ENCODE measurements at places on chromosomes 7 and 10.
A peak's percentile ranks its signal among the peaks of the same experiment; 100 is the strongest.

GRCh38 chr10:121080281-121080891 lies 229.2 kb downstream of the WDR11 start:
- no peak overlapping the region for H3K27ac ChIP-seq
- no peaks in the 10 kb centered on the region for H3K27me3 ChIP-seq
- no peak overlapping the region for H3K4me3 ChIP-seq
- no peak for DNase-seq
- peaks cover 22% of the 10 kb centered on the region for H3K4me1 ChIP-seq

DNA sequence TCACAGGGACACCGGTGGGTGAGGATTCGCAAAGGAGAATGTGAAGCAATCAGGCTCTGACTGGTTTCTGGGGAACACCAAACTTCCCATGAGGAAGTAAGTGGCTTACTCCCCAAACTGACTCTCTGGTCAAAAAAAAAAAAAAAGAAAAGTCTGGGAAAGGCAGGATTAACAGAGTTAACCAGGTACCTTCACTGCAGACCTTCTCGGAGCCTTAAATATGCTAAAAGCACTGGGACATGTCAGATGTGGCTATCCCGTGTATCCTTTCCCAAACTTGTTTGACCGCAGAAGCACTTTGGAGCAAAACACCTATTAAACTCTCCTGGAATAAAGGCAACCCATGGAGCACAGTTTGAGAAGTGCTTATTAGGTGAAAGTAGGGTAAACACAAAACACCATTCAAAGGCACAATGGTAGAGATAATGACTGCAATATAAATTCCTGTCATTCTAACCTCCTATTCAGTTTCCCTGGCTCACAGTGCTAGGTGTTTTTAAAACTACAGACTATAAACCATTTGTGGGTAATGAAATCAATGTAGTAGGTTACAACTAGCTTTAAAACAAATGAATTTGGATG lies 44.1 kb upstream of the MXI1 start:
- no peak overlapping the region for H3K4me3 ChIP-seq
- H3K36me3 ChIP-seq, result no peaks in the 10 kb centered on the region
- no peaks in the 10 kb centered on the region for H3K4me1 ChIP-seq
- DNase-seq, result no peak
- H3K27ac ChIP-seq, result no peak overlapping the region

- peak overlapping the region; percentile 96 for H3K4me3 ChIP-seq
- H3K4me1 ChIP-seq, result peaks cover 38% of the 10 kb centered on the region
- H3K36me3 ChIP-seq, result peaks cover 4% of the 10 kb centered on the region
- H3K27ac ChIP-seq, result peak overlapping the region; percentile 94
- peak; percentile 77 for DNase-seq
- no peaks in the 10 kb centered on the region for H3K27me3 ChIP-seq
These were observed 704 bp downstream of the TNKS2 start for GRCh38 chr10:91798649-91799611.

DNA sequence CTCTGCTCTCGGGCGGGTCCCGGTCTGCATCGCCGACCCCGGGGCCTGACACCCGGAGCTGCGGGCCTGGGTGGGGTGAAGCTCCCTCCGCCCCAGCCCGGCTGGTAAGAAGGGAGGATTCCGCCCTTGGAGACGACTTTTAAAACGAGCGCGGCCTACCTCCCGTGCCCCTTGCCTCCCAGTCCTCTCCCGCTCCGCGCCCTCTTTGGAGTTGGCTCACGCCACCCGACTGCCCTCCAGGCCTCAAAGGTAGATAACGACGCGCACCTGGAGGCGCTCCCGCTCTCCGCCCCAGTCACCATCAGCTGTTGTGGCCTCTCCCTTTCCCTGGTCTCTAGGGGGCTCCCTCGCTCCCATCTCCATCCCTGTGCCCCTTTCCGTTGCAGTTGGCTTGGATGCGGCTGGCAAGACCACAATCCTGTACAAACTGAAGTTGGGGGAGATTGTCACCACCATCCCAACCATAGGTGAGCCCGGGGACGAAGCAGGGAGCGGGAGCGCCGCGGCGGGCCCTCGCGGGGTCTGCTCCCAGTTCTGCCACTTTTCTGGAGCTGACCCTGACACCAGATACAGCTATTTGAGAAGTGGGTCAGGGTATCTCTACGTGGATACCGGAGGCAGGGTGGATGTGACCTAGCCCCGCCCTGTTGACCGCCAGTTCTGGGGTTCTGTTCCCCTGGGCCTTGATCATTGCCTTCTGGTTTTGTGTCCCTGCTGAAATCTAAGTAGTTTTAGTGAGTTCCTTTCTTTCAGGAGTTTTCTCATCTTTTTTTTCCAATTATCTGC lies 679 bp downstream of the ARF5 start:
- peak; percentile 80 for DNase-seq
- peaks cover 26% of the 10 kb centered on the region for H3K36me3 ChIP-seq

- peaks cover 19% of the 10 kb centered on the region for H3K4me1 ChIP-seq
- no peaks in the 10 kb centered on the region for H3K27me3 ChIP-seq
- no peak for DNase-seq
These were observed 1.7 kb downstream of the ZNF777 start for GRCh38 chr7:149459201-149459539.

DNA sequence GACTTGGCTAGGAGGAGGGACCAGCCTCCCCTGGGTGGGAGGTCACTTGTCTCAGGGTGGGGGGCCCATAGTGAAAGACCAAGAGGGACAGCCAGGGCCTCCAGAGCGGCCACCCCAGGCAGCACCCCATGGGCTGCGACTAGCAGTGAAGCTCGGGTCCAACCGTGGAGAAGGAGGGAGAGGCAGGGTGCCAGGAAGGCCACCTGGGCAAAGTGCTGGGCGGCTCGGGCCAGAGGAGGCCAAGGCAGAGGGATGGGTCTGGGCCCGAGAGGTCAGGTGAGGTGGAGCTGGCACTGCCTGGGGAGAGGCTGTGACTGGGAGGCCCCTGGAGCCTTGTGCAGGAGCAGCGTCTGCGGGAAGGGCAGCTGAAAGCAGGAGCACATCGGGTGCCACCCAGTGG lies 41.8 kb downstream of the CLRN3 start:
- no peaks in the 10 kb centered on the region for H3K27me3 ChIP-seq
- peaks cover 3% of the 10 kb centered on the region for H3K4me1 ChIP-seq
- no peak overlapping the region for H3K4me3 ChIP-seq
- no peaks in the 10 kb centered on the region for H3K36me3 ChIP-seq
- H3K27ac ChIP-seq, result no peak overlapping the region

- H3K27me3 ChIP-seq, result no peaks in the 10 kb centered on the region
- no peaks in the 10 kb centered on the region for H3K4me1 ChIP-seq
- H3K27ac ChIP-seq, result no peak overlapping the region
- H3K4me3 ChIP-seq, result no peak overlapping the region
- H3K36me3 ChIP-seq, result no peaks in the 10 kb centered on the region
- no peak for DNase-seq
These were observed 20.2 kb downstream of the TAS2R16 start for GRCh38 chr7:122975341-122975740.

- H3K4me3 ChIP-seq, result peak overlapping the region; percentile 36
- H3K36me3 ChIP-seq, result no peaks in the 10 kb centered on the region
- peak overlapping the region; percentile 76 for H3K27ac ChIP-seq
- DNase-seq, result no peak
- no peaks in the 10 kb centered on the region for H3K27me3 ChIP-seq
- peaks cover 28% of the 10 kb centered on the region for H3K4me1 ChIP-seq
These were observed 140.5 kb downstream of the PKD1L1 start for GRCh38 chr7:47807756-47808155.

GRCh38 chr10:98861962-98862361 lies 373.7 kb downstream of the HPSE2 start:
- no peaks in the 10 kb centered on the region for H3K36me3 ChIP-seq
- H3K4me3 ChIP-seq, result no peak overlapping the region
- DNase-seq, result no peak
- H3K27ac ChIP-seq, result no peak overlapping the region
- no peaks in the 10 kb centered on the region for H3K4me1 ChIP-seq
- H3K27me3 ChIP-seq, result no peaks in the 10 kb centered on the region

DNA sequence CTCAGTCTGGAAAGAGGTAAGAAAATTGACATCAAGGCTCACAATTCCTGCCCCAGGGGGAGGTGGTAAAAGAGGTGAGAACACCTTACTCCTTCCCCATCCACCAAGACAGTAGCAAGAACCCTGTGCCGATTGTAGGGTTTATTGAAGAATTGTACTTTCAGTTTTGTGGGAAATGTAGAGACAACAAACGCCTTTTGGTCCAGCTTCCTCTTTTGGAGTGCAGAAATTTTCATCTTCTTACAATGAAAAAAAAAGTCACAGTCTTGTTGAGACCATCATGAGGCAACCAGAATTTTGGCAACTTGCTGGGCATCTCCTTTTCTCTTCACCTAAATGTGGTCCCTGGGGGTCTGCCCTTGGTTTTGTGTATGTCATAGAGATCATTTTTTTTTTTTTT lies 217.7 kb downstream of the TMEM178B start:
- H3K4me3 ChIP-seq, result no peak overlapping the region
- no peaks in the 10 kb centered on the region for H3K27me3 ChIP-seq
- no peak for DNase-seq
- H3K4me1 ChIP-seq, result no peaks in the 10 kb centered on the region

GRCh38 chr7:44772867-44773266 lies 23.6 kb upstream of the PPIA start:
- DNase-seq, result no peak
- no peak overlapping the region for H3K4me3 ChIP-seq
- H3K27me3 ChIP-seq, result no peaks in the 10 kb centered on the region
- peaks cover 1% of the 10 kb centered on the region for H3K36me3 ChIP-seq

DNA sequence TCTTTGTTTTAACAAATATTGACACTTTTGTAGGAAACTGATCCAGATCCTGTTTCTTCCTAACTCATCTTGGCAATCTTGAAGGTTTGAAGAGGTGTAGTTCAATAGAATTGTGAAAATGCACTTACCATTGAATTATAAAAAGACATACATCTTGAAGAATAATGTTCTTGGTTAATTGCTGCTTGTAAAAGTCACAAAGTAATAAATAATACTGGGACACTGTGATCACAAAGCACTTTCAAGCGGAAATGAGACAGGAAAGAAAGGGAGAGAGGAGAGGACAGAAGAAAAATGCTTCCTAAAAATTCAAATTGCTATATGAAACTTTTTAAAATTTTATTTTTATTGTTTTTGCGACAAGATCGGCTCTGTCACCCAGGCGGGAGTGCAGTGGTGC lies 15.2 kb upstream of the NFE2L3 start:
- no peak for DNase-seq
- no peak overlapping the region for H3K4me3 ChIP-seq
- H3K27me3 ChIP-seq, result no peaks in the 10 kb centered on the region
- H3K27ac ChIP-seq, result no peak overlapping the region

DNA sequence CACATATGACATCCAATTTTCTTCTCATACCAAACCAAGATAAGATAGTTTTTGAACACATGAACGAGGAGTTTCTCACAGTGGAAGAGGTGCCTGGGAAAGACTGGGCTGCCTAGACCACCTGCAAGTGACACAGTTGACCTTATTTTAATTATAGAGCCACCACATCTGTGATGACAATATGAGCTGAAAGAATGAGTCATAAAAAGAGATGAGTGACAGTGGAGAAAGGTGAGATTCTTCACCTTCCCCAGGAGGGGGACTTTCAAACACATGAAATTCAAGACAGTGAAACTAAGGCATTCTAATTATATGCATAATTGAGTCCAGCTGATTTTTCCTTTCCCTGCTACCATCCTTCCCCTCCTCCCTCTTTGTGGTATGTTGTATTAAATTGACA lies 475.5 kb downstream of the NXPH1 start:
- no peaks in the 10 kb centered on the region for H3K4me1 ChIP-seq
- H3K27me3 ChIP-seq, result no peaks in the 10 kb centered on the region
- no peaks in the 10 kb centered on the region for H3K36me3 ChIP-seq

DNA sequence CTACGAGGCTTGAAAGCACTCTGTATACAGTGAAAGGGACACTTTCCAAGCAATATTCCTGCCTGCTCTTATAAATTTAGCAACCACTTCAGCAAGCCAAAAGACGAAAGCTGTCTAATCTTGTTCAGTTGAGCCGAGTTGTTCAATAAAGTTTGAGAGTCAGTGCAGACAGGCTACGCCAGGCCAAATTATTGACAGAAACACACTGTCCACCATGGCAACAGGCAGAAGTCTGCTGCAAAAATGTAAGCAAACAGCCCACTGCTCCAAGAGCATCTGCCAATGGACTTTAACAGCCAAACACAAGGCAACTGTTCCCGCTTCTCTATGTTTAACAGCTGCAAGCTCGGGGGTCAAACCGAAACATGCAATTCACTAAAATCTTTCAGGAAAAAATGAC lies 85.7 kb downstream of the GLI3 start:
- H3K36me3 ChIP-seq, result no peaks in the 10 kb centered on the region
- no peak for DNase-seq
- peaks cover 5% of the 10 kb centered on the region for H3K4me1 ChIP-seq
- H3K27ac ChIP-seq, result peak overlapping the region; percentile 47
- peak overlapping the region; percentile 6 for H3K4me3 ChIP-seq
- H3K27me3 ChIP-seq, result no peaks in the 10 kb centered on the region

GRCh38 chr10:117540640-117541404 lies 1.7 kb upstream of the EMX2 start:
- H3K27me3 ChIP-seq, result peaks cover 98% of the 10 kb centered on the region
- DNase-seq, result no peak
- peaks cover 24% of the 10 kb centered on the region for H3K4me1 ChIP-seq
- no peak overlapping the region for H3K4me3 ChIP-seq
- H3K36me3 ChIP-seq, result no peaks in the 10 kb centered on the region

- H3K27ac ChIP-seq, result no peak overlapping the region
- H3K4me1 ChIP-seq, result no peaks in the 10 kb centered on the region
- H3K4me3 ChIP-seq, result no peak overlapping the region
- H3K36me3 ChIP-seq, result no peaks in the 10 kb centered on the region
- no peak for DNase-seq
These were observed 472.0 kb downstream of the RPS24 start for GRCh38 chr10:78505657-78506056.

- no peaks in the 10 kb centered on the region for H3K27me3 ChIP-seq
- H3K36me3 ChIP-seq, result no peaks in the 10 kb centered on the region
- H3K4me1 ChIP-seq, result no peaks in the 10 kb centered on the region
- no peak overlapping the region for H3K27ac ChIP-seq
- DNase-seq, result no peak
These were observed 46.9 kb upstream of the MXI1 start for GRCh38 chr10:110160522-110160921.

DNA sequence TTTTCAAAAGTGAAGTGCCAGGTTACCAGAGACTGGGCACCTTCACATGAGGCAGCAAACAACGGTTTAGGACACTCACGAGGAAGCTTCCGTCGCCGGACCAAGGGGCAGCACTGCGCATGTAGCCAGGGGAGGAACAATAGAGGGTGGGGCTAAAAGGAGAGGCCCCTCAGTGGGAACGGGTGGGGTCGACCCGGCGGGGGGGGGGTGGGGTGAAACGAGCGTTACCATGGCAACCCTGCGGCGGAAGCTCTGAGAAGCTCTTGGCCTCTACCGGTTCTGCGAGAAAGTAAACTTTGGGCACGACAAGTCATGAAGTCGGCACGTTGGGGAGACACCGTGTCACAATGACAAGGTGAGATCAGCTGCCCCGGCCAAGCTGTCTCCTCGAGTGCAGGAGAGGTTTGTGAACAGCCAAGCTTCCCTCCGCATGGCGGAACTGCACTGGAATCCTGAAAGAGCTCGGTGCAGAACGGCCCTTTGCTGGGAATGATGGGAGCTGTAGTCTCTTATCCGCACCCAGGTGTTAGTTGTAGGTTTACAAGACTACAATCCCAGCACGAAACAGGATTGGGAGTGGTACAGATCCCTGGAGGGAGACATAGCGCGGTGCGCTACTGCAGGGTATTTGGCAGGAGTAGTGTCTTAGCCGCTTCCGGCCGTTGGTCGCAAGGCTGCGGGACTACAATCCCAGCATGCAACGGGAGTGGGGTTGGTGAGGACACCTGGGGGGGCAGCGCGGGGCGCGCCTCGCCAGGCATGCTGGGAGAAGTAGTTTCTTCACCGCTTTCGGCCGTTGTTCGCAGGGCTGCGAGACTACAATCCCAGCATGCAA lies 72.8 kb upstream of the ZNF722 start:
- H3K4me3 ChIP-seq, result peak overlapping the region; percentile 74
- H3K4me1 ChIP-seq, result no peaks in the 10 kb centered on the region

- no peaks in the 10 kb centered on the region for H3K27me3 ChIP-seq
- H3K27ac ChIP-seq, result peak overlapping the region; percentile 45
- H3K4me3 ChIP-seq, result no peak overlapping the region
These were observed 14.2 kb downstream of the MTURN start for GRCh38 chr7:30148951-30149459.
